COLO829 (cell line): ENCODE measurements at places on chromosomes 5 and 9.

DNA sequence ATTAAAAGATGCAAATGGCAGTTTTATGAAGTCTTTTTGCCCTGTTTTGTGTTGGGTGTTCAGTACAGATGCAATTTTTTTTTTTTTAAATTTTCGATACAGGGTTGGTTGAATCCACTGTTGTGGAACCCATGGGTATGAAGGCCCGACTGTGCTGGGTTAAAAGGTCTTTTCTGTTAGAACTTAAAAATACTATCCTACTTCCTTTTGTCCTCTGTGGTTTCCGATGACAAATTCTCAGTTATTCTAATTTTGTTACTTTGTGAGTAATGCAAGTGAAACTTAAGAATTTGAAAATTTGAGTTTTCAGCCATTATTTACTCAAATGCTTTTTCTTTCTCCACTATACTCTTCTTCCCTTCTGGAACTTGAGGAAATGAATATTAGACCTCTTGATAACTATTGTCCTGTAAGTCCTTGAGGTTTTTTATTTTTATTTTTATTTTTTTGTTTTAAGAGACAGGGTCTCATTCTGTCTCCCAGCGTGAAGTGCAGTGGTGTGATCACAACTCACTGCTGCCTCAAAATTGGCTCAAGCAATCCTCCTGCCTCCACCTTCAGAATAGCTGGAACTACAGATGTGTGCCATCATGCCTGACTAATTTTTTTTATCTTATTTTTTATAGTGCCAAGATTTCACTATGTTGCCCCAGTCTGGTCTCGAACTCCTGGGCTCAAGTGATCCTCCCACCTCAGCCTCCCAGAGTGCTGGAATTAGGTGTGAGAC, 67.5 kb downstream of the ZCCHC7 start:
- DNase-seq: no peak

DNA sequence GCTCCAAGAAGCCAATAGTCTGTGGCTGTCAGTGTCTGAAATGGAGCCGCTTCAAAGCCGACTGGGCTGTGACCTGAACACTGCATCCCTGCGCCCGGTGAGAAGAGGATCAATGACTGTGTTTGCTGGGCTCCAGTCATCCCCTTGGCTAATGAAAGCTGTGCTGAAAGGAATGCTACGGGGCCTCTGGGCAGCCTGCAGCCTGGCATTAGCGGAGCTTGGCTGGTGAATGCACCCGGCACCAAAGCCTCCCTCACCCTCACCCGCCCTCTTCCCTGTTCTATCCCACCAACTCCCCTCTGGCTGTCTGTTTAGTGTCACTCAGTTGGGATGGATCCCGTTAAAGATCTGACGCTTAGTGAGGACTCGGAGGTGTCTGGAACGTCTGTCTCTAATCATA, 355.3 kb downstream of the BNC2 start:
- no peak for DNase-seq

- DNase-seq: no peak
Observed at GRCh38 chr5:26388976-26389375, 649.4 kb downstream of the CDH9 start.

DNA sequence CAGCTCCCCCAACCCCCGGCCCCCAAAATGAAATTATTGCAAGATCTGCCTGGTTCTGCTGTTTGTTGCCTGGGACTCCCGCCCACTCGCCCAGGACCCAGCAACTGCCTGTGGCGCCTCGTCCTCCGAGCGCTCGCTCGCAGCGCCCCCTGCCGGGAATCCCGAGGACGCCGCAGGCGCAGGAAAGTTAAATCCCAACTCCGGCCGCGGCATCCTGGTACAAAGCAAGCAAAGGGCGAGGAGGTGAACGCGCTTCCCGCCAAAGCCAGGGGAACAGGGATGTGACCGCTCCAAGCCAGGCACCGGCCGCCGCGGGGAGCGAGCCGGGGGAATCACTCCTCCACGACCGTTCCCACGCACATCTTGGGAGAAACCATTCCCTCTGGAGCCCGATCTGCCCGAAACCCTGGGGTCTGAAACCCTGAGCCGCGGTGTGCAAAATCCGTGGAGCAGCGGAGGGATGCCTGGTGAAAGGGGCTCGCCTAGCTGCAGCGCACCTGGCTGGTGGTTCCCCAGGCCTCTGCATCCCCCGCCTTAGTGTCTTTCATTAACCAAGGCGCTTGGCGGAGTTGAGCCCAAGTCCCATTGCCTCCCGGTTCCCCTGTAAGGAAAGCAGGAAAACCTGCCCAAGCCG, 1.3 kb downstream of the SEMA5A start:
- DNase-seq: peak; percentile 23

DNA sequence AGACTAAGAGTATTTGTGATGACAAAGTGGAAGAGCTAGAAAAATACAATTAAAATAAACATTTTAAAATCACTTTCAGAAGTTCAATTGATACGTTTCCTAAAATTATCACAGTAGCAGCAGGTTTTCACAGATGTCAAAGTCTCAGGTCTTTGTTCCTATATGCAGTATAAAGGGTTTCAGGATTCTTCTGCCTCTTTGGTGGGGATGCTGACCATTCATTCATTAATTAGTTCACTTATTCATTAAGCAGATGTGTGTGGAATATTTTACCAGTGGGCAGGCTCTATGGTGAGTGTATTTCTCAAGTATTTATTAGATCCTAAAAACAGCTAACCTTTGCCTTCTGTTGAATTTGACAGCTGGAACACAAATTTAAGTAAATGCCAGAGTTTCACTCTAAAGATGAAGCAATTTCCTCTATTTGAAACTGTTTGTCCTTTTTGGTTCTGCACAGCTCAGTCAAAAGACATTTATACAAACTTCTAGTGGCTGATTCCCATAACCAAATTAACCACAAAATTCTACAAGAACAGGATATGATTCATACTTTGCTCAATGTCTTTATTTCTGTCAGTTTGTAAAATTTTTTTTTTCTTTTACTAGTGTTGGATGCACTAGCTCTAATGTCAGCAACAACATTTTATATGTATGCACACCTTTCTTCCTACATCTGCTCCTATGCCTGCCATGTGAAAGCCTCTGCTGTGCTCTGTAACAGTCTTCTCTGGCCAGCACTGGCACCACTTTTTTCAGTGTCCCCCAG, 75.9 kb upstream of the PRR16 start:
- peak; percentile 55 for DNase-seq
